Bronchial epithelial cell (primary cell): ENCODE measurements at places on chromosomes 16 and 17. TPM values are rescaled to one million over a fixed set of nuclear protein-coding genes. Genes with fewer than 3 reads are reported as not detected.

The SPATA32 gene
- total RNA-seq = under 0.01 TPM in 1 of 2 replicates, not detected in the other

The GAS7 gene
- 1.1 and 1.7 TPM in 2 replicates for total RNA-seq

The COPZ2 gene
- total RNA-seq = 8.2 and 21.4 TPM in 2 replicates

The WFIKKN1 gene
- total RNA-seq = 0.13 TPM in 1 of 2 replicates, not detected in the other

The TSNAXIP1 gene
- total RNA-seq = under 0.01 and 0.13 TPM in 2 replicates

The DUS2 gene
- 23.7 and 24.1 TPM in 2 replicates for total RNA-seq

The CFAP97D1 gene
- not detected in 2 replicates for total RNA-seq

The PIGL gene
- total RNA-seq = 30.6 and 31.1 TPM in 2 replicates

The MYH8 gene
- not detected in 2 replicates for total RNA-seq

The SDK2 gene
- total RNA-seq = 2.1 and 5.5 TPM in 2 replicates

The MSI2 gene
- total RNA-seq = 21.1 and 21.3 TPM in 2 replicates

The TBC1D3I gene
- 0.13 TPM in 1 of 2 replicates, not detected in the other for total RNA-seq

The C16orf89 gene
- not detected in 2 replicates for total RNA-seq

The NOG gene
- total RNA-seq = under 0.01 and 0.26 TPM in 2 replicates

The MAF gene
- 4.2 and 6.3 TPM in 2 replicates for total RNA-seq

The CA10 gene
- total RNA-seq = not detected in 2 replicates

The C16orf95 gene
- total RNA-seq = 0.79 and 1.8 TPM in 2 replicates

The BAIAP3 gene
- 0.26 and 0.51 TPM in 2 replicates for total RNA-seq

The CTF1 gene
- total RNA-seq = 0.26 and 0.38 TPM in 2 replicates

The TEKT1 gene
- total RNA-seq = not detected in 2 replicates

The NXPH3 gene
- total RNA-seq = not detected in 2 replicates

The SOST gene
- total RNA-seq = not detected in 2 replicates

The GPRC5C gene
- total RNA-seq = 15.4 and 15.5 TPM in 2 replicates

The C17orf107 gene
- 5.5 and 8.3 TPM in 2 replicates for total RNA-seq

The CCL7 gene
- not detected in 2 replicates for total RNA-seq

The NTN1 gene
- under 0.01 and 0.51 TPM in 2 replicates for total RNA-seq

The ALKBH5 gene
- total RNA-seq = 96.3 and 104 TPM in 2 replicates

The SMARCE1 gene
- 49.2 and 75.5 TPM in 2 replicates for total RNA-seq

The ABCA6 gene
- total RNA-seq = 0.26 and 0.38 TPM in 2 replicates

The CAMTA2 gene
- 4.7 and 5.9 TPM in 2 replicates for total RNA-seq

The HEXD gene
- total RNA-seq = 8.2 and 9.7 TPM in 2 replicates

The UTS2R gene
- not detected in 2 replicates for total RNA-seq

The CCDC154 gene
- under 0.01 and 0.51 TPM in 2 replicates for total RNA-seq

The ANKFN1 gene
- total RNA-seq = under 0.01 and 0.13 TPM in 2 replicates

The GPR139 gene
- total RNA-seq = not detected in 2 replicates

The ZNF785 gene
- 4.4 and 5.3 TPM in 2 replicates for total RNA-seq

The FBXW10B gene
- total RNA-seq = 1.3 and 3.6 TPM in 2 replicates

The MAP2K6 gene
- 0.13 and 0.26 TPM in 2 replicates for total RNA-seq

The PAFAH1B1 gene
- total RNA-seq = 109 and 131 TPM in 2 replicates

The ITGAL gene
- total RNA-seq = not detected in 2 replicates

The CHST4 gene
- total RNA-seq = under 0.01 and 0.26 TPM in 2 replicates

The PPY gene
- total RNA-seq = not detected in 2 replicates

The EXOC3L1 gene
- total RNA-seq = not detected in 2 replicates

The PERCC1 gene
- not detected in 2 replicates for total RNA-seq
